ENCODE measurements at places on chromosomes 2 and 18.

- DNase-seq, result no peak
These were observed 31.6 kb upstream of the MREG start for GRCh38 chr2:216044883-216045486.

- DNase-seq, result no peak
These were observed 13.0 kb downstream of the YWHAQ start for GRCh38 chr2:9617749-9618148.

DNA sequence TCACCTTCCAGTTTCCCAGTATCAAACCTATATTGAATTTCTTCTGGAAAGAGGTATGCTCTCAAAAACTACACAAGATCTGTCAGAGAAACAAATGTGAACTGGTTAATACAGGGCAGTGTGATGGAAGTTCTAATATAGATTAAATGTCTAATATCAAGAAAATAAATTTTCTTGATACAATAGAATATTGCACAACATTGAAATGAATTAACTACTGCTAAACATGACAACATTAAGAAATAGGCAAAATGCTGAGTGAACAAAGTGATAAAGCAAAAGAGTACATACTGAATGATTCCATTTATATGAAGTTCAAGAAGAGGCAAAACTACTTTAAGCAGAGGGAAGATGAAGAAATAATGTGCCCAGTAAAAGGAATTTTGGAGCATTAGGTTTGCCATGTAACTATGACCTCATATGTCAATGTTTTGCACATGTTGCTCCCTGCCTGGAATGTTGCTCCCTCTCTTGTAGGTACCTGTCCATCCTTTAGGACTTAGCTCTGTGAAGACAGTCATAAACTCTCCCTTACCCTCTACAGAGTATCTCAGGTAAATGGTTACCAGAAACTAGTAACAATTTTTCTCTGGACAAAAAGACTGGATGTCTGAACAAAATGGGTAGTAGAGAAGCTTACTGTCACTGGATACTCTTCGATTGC, 339.0 kb downstream of the RAD51AP2 start:
- no peak for DNase-seq

GRCh38 chr18:1994471-1994870, 576.8 kb downstream of the METTL4 start:
- DNase-seq, result no peak

GRCh38 chr18:45014047-45014501, 333.4 kb downstream of the SETBP1 start:
- DNase-seq, result peak; percentile 67

DNA sequence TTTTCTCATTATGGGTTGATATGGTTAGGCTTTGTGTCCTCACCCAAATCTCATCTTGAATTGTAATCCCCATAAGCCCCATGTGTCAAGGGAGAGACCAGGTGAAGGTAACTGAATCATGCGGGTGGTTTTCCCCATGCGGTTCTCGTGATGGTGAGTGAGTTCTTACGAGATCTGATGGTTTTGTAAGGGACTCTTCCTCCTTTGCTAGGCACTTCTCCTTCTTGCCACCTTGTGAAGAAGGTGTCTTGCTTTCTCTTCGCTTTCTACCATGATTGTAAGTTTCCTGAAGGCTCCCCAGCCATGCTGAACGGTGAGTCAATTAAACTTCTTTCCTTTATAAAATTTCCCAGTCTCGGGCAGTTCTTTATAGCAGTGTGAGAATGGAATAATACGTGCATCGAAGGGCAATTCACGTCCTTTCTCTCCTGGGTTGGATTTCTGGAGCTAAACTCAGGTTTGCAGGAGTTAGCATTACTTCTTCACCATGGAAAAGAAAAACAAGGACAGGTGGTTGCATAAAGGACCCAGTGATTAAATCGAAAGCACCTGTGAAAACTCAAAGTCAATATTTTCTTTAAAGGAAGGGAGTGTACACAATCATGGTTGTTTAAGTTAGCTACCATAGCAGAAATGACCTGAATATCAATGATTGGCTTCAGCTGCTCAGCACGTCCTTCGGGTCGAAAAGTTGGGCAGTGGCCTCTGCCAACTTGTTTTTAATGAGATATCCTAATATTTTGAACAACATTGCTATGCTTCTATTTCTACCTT, 54.1 kb downstream of the CDC42EP3 start:
- no peak for DNase-seq

DNA sequence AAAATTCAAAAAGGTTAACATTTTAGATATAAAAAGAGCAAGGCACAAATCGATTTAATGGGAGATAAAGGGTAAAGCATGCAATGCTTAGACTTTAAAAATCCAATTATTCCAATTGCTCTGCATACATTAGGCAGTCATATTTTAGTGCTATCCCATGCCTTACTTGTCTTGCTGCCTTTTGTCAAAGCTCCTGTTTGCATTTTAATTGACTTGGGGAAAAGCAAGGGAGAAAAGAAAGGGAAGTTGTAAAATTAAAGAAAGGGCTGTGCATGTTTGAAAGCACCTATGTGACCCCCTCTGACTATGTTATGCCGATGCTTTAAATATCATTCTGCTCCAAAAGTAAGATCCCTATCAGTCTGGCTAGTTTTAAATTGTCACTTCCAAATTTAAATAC, 193.7 kb upstream of the VWC2L start:
- DNase-seq, result no peak

DNA sequence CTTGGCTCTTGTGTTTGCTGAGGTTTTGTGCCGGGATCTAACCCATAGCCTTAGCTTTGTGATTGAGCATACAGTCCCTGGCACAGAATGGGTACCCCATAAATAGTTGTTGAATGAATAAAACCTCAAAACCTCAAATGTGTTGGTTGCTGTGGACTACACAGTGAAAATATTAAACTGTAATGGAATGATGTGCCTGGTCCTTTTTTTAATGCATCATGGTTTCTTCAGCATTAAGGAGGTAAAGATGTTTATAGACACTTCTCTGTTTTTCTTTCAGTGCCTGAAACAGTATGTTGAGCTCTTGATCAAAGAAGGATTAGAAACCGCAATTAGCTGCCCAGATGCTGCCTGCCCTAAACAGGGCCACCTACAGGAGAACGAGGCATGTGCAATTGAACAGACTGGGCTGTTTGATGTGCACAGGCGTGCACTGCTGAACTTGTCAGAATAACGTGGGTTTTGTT, 97.0 kb downstream of the RNF144A start:
- no peak for DNase-seq

- no peak for DNase-seq
These were observed 30.0 kb upstream of the CHMP3 start for GRCh38 chr2:86593266-86593665.

GRCh38 chr2:104412384-104412783, 441.5 kb upstream of the POU3F3 start:
- DNase-seq, result no peak

GRCh38 chr18:911486-911885, 6.8 kb downstream of the ADCYAP1 start:
- DNase-seq, result no peak

DNA sequence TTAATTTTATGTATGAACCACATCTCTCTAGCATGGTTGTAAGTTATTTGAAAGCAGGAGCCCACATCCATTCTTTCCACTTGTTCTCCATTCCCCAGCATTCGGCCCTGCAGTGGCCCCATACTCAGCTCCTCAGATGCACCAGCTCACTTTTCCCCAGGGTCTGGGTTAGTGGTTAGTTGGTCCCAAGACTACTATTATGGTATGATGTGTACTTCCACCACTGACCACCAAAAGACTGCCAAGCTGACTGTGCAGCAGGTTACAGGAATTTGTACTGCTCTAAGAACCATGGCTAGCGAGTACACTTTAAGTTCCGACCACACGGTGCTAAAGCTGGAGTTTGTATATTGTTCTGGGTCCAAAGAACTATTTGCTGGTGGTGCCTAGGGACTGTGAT, 413.6 kb upstream of the TCF4 start:
- no peak for DNase-seq

DNA sequence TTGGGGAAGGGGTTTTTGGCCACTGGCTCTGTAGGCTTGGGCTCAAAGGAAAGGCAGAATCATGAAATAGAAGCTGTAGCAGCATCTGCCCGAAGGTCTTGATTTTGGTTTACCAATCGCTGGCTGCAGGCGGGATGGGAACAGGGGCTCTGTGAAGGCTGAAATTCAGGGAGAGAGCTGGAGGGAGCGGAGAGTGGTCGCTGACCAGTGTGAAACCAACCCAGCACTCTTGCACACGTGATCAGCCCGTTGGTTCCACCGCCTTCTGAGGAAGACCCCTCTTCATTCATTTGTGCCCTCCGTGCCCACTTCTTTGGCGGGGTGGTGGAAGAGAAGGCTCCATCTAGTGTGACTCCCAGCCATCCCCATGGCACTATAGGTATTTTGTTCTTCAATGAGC, 82.6 kb downstream of the KLHL29 start:
- DNase-seq, result no peak

DNA sequence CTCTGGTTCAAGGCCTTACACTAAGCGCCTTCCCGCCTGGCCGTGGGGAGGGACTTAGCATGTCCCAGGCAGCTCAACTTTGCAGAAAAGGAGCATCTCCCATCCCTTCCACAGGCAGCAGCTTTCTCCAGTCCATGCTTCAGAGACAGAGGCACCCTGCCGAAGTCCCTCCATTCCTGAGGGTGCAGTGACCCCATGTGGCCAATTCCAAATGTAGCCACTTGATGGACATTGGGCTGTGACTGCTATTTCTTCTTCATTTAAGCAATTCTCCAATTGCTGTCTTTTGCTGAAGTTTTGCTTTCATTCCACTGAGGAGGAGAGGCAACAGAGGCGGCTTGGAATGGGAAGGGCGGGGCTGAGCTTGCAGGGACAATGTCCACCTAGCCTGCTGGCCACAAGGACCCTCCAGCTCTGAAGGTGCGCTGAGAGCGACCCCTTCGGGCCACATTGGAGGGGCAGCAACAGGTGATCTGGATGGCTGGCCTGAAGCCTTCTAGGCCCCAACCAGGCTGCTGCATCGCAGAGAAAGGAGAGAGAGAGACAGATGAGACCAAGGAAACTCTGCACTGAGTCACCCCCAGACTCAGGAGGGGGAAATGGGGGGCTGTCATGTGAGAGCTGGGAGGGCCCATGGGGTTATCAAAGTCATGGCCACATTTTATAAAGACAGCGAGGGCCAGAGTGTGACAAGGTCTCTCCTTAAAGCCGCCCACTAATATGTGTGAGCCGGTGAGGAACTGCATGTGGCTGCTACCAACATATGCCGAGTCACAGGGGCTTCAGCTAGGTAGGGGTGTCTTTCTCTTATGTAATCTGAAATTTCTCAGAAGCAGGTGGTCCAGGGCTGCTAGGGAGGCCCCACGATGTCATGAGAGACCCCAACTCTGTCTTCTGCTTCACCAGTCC, 61.3 kb downstream of the LONRF2 start:
- DNase-seq, result peak; percentile 55

- DNase-seq, result no peak
These were observed 57.9 kb downstream of the SPIRE1 start for GRCh38 chr18:12599966-12600365.

- DNase-seq, result no peak
These were observed 113.4 kb downstream of the RTP5 start for GRCh38 chr2:241982706-241983570.

- DNase-seq, result no peak
These were observed 18.9 kb upstream of the ITGA4 start for GRCh38 chr2:181438261-181438660.

DNA sequence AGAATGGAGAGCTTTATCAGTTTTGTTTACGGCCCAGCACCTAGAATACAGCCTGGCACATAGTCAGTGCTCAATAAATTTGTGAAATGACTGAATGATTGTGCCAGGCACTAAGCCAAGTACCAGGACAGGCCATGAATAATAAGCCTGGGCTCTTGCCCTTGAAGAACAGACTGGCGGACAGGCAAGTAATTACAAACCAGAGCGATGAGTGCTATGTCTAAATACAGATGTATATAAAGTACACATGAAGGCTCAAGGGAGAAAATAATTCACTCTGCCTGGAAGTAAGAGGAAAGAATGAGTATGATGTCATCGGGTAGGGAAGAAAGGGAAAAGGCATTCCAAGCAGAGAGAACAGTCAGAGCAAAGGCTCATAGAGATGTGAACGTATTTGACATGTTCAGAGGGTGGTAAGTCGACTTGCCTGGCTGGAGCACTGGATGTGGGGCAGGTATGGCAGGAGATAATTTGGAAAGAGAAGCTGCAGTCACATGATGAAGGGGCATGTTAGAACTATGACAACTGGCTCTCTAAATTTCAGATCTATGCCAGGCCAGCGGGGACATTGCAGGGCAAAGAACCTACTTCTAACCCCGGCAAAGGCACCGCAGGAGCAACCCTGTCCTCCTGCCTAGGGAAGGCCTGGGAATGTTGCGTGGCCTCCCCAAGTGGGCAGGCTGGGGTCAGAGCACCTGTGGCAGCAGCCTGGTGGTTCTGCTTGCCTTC, 119.1 kb upstream of the STPG4 start:
- DNase-seq, result no peak

Data from HS-27A (cell line).